T-helper 9 cell (primary cell): ENCODE measurements at places on chromosomes 3 and 15.

DNA sequence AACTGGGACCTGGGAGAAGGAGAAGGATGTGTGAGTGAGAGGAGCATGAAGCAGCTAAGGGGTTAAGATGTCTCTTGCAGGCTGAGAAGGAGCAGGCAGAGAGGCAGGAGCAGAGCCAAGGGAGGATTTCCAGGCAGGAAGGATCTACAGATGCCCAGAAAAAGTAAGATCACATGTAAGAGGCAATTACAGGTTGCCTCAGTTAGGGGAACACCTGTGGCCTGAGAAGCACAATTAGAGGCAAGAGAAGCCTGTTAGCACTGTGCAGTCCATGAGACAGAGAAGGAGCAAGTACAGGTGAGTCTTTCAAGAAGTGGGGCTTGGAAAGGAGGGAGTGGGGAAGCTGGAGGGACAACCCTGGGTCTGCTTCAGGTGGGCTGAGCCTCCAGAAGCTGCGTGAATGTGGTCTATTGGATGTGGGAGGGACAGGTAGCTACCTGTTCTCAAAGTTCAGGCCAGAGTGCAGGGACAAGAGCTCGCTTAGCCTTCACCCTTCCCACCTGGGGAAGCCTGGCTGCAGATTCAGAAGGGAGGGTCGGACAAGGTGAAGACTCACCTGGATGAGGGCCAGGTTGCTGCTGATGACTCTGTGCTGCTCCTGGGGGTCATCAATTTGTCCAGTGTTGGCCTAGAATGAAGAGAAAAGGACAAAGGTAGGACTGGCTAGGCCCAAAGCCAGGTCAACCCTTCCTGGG is 50.7 kb downstream of the SLC41A3 start:
- no peak for DNase-seq

DNA sequence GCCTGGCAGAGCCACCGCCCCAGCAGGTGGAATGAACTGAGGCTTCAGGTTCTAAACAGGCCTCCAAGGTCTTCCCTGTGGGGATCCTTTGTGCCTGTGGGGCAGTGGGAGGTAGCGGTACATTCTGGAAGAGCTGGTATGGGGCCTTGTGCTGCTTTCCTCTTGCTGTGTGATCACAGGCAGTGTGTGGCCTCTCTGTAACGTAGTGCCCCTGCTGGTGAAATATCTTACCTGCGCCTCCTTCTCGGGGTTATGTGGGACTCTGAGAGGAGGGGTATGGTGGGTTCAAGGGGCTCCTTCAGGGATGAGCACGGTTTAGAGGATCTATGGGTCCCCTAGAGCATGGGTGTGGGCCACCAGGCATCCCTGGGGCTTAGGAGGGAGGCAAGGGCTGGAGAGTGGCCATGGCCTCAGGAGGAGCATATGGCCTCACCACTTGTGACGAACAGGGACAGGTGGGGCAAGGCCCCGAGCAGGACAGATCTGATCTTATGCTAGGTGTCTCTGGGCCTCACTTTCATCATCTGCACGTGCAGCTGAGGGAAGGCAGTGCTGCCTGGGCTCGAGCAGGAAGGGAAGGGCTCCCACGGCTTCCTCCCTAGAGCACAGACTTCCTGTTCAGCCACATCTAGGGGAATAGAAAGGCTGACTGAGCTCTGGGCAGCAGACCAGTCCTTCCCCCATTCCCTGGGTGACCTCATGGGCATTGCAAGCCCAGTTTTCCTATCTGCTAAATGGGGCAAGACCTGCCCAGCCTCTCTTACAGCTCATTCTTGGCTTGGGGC is 1.9 kb upstream of the ALS2CL start:
- peak; percentile 13 for DNase-seq

- no peak for DNase-seq
These were observed 161.3 kb downstream of the IL5RA start for GRCh38 chr3:2948882-2949281.

DNA sequence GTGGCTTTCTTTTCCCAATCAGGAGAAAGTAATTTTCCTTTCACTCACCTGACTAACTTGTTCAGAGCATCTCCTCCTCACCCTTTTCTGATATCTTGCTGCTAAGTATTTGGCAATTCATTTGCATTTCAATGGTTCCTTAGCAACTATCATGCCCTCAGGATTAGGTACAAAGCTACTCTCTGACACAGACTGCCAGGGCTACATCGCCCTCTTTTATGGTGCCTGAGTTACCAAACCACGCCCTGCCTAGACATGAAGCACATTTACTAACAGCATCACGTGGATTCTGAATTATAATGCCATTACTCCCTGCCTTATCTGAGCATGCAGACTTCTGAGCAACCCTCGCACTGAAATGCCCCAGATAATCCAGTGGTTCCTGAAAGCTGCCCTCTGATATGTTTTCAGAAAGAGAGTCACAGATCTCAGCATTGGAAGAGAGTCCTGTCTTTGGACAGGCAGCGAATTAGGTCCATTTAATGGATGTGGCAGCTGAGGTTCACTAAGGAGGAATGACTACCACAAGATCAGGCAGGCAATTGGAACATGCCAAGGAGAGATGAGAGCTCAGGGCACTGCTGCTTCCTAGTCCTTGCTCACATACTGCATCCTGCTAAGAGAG is 14.5 kb downstream of the EPHB1 start:
- no peak for DNase-seq

DNA sequence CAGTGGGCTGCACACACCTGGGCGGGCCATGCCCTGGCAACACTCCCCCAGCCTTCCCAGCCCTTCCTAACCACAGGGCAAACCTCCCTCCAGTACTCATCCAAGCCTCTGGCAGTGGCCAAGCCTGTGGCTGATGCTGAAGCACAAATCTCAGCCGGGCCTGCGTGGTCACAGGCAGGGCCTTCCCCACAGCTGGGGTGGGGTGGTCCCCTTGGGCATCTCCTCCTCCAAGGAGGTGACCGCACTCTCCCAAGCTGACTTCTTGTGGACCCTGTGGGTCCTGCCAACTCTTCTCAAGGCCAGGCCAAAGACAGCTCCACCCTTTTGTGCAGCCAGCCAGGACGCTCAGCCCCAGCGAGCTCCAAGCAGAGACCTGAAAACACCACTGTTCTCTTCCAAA is 21.4 kb downstream of the GRAMD2A start:
- DNase-seq: no peak

GRCh38 chr15:67957435-67958132 is 96.5 kb upstream of the PIAS1 start:
- no peak for DNase-seq

- no peak for DNase-seq
These were observed 549.3 kb downstream of the TBL1XR1 start for GRCh38 chr3:176647987-176648386.

DNA sequence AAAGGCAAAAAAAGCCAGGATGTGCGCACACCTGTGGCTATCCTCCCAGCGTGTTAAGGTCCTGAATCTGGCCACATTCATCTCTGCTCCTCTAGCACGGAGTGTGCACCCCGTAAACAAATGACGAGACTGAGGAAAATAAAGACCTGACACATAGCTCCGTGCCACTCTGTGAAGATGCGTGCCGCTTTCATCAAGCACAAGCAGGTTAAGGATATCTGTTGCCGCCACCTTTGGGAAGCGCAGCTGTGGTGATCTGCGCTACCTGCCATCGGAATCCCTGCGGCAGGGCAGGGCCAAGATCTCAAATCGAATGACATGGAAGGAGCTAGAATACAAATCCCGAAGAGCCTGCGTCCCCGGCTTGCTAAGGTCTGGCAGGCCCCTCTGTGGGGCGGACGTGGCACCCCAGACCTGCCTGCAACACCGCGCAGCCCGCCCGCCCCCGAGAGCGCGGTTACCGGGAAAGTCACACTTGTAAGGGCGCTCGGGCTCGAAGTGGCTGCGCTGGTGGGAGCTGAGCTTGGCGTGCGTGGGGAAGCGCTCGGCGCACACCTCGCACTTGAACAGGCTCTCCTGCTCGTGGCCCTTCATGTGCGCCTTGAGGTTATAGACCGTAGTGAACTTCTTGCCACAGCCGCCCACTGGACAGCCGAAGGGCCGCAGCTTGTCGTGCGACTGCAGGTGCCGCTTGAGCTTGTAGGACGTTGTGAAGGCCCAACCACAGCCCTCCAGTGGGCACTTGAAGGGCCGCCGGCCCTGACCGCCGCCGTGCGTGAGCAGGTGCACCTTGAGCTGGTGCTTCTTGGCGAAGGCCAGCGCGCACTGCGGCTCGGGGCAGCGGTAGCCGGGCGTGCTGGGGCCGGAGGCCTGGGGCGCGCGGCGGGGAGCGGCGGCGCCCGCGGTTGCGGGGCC is 936 bp downstream of the ZXDC start:
- peak; percentile 10 for DNase-seq

DNA sequence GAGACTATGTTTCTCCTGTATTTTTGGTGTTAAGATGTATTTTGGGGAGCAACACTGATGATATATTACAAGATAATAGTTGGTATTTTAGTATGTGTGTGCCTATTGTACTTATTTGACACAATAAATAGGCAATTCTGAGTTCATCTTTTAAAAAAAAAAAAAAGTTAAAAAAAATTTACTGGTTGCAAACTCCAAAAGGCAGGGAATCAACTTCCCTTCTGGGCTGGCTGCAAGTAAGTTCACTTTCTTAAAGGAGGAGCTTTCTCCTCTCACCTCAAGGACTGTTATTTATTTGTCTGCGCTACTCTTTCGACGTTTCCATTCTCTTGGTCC is 335 bp upstream of the VPS8 start:
- DNase-seq: no peak

GRCh38 chr3:129228891-129229585 is 20.4 kb upstream of the COPG1 start:
- no peak for DNase-seq

- no peak for DNase-seq
These were observed 46.7 kb upstream of the CCDC50 start for GRCh38 chr3:191282251-191283185.
